ENCODE measurements at places on chromosomes 16 and 17. TPM values are rescaled to one million over a fixed set of nuclear protein-coding genes. Genes with fewer than 3 reads are reported as not detected.

PRKCB gene
- polyA plus RNA-seq, result 78.7 TPM

FBF1 gene
- polyA plus RNA-seq, result not detected

CLEC19A gene
- not detected for polyA plus RNA-seq

PIRT gene
- polyA plus RNA-seq, result not detected

ADAD2 gene
- not detected for polyA plus RNA-seq

SLC52A1 gene
- not detected for polyA plus RNA-seq

SPATA22 gene
- polyA plus RNA-seq, result not detected

ZNF689 gene
- polyA plus RNA-seq, result 7.5 TPM

KCNG4 gene
- not detected for polyA plus RNA-seq

GP1BA gene
- polyA plus RNA-seq, result not detected

CACNB1 gene
- polyA plus RNA-seq, result not detected

PSMD12 gene
- polyA plus RNA-seq, result 43.9 TPM

NKD1 gene
- not detected for polyA plus RNA-seq

POLR3E gene
- polyA plus RNA-seq, result 2.9 TPM

MYCBPAP gene
- polyA plus RNA-seq, result not detected
